Pulmonary artery endothelial cell (primary cell): ENCODE measurements at places on chromosomes 6 and 20. TPM values are rescaled to one million over a fixed set of nuclear protein-coding genes. Genes with fewer than 3 reads are reported as not detected.
A peak's percentile ranks its signal among the peaks of the same experiment; 100 is the strongest.

The GPR63 gene
- total RNA-seq, result under 0.01 and 0.11 TPM in 2 replicates

The BEND3 gene
- 2.0 and 3.5 TPM in 2 replicates for total RNA-seq

The BEND6 gene
- total RNA-seq, result 1.2 and 1.8 TPM in 2 replicates

The ZC3H12D gene
- 0.07 and 0.18 TPM in 2 replicates for total RNA-seq

The FAXC gene
- 0.07 and 0.18 TPM in 2 replicates for total RNA-seq

The COL11A2 gene
- total RNA-seq, result 0.07 and 0.11 TPM in 2 replicates

The SMIM26 gene
- total RNA-seq, result 40.9 and 114 TPM in 2 replicates

The GPLD1 gene
- 0.04 TPM in 1 of 2 replicates, not detected in the other for total RNA-seq

DNA sequence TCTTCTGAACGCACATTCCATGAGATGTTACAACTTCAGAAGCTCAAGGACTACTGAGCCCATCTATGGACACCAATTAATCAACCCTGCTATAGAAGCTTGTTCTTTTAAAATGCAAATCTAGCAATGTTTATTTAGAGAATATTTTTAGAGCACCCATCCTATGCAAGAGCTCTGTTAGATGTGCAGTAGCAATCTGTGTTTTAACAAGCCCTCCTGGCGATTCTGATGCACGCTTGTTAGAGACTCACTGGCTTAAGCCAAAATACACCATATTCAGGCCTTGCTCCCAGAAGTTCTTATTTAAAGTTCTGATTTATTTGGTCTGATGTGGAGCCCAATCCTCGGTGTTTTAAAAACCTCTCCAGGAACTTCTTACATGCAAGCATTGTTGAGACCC is 21.1 kb upstream of the ARG1 start:
- no peak for DNase-seq

DNA sequence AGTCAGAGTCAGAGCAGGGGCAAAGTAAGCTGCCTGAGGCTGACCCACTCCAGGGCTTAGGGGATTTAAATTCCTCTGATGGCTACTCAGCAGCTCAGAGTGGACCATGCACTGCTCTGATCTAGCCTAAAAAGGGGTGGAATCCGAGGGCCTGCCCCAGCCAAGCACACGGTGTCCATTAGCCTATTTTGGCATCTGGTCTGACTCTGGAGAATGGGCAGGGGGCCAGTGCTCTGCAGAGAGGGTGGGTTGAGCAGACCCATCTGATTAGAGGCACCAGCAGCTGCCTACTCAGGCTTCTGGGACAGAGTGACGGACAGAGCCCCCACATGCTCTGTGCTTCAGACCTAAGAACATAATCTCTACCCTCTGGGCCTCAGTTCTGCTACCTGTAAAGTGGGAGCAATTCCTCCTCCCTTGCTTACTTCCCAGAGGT is 25.9 kb upstream of the TGM2 start:
- DNase-seq, result no peak

- DNase-seq, result no peak
Measured at GRCh38 chr20:46642265-46642968, 8.8 kb downstream of the SLC13A3 start.

GRCh38 chr6:119482850-119483285 is 133.3 kb upstream of the MAN1A1 start:
- no peak for DNase-seq

DNA sequence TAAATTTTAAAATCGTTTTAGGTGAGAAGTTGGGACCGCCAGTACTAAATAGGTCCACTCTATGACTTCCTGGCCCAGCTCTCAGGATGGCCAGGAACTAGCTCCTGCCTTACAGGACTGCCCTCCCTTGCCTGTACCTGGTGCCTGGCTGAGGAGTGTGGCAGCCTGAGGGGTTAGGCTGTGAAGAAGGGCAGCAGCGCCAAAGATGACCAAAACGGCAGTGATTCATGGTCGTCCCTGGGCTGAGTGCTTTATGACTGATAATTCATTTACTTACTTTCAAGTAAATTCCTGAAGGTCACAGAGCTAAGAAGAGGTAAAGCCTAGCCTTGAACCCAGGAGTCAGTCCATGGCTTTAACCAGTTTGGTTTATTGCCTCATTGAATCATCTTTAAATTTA is 22.1 kb downstream of the STK35 start:
- no peak for DNase-seq

DNA sequence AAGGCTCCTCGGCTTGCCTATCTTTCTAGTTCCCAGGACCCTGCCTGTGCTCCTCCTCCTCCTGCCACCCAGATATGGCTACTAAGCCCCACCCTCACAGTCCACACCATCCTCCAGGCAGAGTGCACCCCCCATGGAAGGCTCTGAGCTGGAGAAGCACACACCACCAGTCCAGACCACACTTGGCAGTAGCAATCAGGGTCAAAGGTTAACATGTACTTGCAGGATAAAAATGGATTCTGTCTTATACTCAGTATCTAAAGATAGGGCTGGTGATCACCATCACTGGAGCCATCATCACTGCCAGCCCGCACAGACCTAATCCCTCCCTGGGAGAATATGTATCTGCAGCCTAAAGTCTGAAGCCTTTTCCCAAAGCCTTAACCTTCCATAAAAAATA is 83.4 kb downstream of the PRKN start:
- no peak for DNase-seq

GRCh38 chr6:151730496-151730870 is 77.0 kb upstream of the ESR1 start:
- DNase-seq, result no peak

GRCh38 chr6:101663100-101663499 is 269.6 kb downstream of the GRIK2 start:
- DNase-seq, result no peak

GRCh38 chr6:137830511-137830911 is 36.5 kb upstream of the TNFAIP3 start:
- no peak for DNase-seq

DNA sequence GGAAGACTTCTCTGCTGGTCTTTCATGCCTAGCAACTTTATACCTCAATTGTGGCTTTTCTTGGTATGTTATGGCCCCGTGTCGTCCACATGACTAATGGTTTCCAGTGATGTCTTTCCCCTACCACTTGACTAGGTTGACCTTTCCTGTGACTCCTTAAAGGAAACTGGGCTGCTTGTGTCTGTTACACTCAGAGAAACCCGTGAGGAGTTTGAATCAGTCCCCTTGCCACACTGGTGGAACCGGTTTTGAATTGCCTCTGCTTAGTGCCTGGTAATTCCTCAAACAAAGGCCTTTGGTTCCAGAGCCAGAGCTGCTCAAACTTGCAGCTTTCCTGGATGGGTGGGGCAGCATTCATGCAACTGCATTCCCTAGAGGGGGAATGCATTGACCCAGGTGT is 21.9 kb downstream of the ECT2L start:
- no peak for DNase-seq

- DNase-seq, result no peak
Measured at GRCh38 chr6:166929542-166930189, 26.7 kb downstream of the RNASET2 start.

- no peak for DNase-seq
Measured at GRCh38 chr20:52103335-52103912, 88.2 kb downstream of the ZFP64 start.

GRCh38 chr6:121849477-121849876 is 414.0 kb downstream of the GJA1 start:
- peak; percentile 53 for DNase-seq

GRCh38 chr20:32395066-32395465 is 36.9 kb downstream of the ASXL1 start:
- no peak for DNase-seq

- DNase-seq, result no peak
Measured at GRCh38 chr20:54061101-54061881, 9.1 kb downstream of the BCAS1 start.

GRCh38 chr6:44527181-44527580 is 139.7 kb downstream of the CDC5L start:
- no peak for DNase-seq

DNA sequence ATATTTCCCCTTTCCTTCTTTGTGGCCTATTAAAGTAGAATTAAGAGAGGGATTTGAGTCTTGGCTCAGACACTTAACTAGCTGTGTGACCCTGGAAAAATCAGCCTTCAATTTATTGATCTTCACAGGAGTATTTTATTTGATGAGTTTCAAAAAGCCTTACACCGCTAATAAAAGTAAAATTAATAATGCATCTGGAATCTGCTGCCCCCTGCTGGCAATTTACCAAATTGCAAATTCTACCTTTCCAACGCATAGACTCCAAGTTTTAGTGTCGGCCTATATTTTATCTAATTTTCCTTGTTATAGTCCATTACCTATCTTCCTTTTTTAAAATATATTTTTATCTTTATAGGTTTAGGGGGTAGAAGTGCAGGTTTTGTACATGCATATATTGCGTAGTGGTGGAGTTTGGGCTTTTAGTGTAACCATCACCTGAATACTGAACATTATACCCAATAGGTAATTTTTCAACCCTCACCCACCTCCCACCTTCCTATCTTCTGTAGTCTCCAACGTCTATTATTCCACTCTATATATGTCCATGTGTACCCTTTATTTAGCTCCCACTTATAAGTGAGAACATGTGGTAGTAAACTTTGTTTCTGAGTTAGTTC is 46.3 kb downstream of the GOPC start:
- DNase-seq, result no peak

GRCh38 chr6:112457886-112458285 is 110.8 kb downstream of the RFPL4B start:
- no peak for DNase-seq

DNA sequence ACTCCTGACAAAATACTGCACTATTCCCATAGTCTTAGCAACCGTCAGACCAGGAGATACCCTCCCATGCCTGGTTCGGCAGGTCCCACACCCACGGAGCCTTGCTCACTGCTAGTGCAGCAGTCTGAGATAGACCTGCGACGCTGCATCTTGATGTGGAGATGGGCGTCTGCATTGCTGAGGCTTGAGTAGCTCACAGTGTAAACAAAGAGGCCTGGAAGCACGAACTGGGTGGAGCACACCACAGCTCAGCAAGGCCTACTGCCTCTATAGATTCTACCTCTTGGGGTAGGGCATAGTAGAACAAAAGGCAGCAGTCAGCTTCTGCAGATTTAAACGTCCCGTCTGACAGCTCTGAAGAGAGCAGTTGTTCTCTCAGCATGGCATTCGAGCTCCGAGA is 25.4 kb downstream of the TMEM244 start:
- no peak for DNase-seq

- DNase-seq, result no peak
Measured at GRCh38 chr6:141736104-141736503, 396.6 kb upstream of the GJE1 start.

DNA sequence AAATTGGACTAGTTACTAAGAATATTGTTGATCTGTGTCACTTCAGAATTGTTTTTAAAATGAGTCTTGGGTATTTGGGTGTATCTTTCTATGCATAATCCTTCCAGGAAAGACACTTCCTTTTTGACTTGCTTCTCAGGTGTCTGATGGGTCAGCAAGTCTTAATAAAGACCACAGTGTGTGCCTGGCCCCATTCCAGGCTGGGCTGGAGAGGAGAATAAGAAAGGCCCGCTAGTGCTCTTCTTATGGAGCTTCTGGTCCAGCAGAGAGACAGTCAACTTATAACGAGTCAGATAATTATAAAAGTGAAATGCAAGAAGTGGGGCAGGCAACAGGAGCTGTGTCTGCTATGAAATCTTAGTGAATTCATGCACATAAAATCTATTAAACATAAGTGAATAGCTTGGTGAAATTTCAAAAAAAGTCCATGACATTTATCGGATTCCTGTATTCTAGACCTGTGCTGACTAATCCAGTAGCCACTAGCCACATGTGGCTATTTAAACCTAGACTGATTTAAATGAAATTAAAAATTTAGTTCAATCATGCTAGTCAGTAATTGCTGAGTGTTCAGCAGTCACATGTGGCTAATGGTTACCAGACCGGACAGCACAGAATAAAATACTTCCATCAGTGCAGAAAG is 42.6 kb downstream of the RNF144B start:
- no peak for DNase-seq

- DNase-seq, result no peak
Measured at GRCh38 chr6:14841901-14842421, 403.9 kb upstream of the JARID2 start.

- DNase-seq, result no peak
Measured at GRCh38 chr6:157066781-157067491, 256.4 kb downstream of the TMEM242 start.

- DNase-seq, result no peak
Measured at GRCh38 chr6:148965287-148965686, 218.5 kb downstream of the UST start.

DNA sequence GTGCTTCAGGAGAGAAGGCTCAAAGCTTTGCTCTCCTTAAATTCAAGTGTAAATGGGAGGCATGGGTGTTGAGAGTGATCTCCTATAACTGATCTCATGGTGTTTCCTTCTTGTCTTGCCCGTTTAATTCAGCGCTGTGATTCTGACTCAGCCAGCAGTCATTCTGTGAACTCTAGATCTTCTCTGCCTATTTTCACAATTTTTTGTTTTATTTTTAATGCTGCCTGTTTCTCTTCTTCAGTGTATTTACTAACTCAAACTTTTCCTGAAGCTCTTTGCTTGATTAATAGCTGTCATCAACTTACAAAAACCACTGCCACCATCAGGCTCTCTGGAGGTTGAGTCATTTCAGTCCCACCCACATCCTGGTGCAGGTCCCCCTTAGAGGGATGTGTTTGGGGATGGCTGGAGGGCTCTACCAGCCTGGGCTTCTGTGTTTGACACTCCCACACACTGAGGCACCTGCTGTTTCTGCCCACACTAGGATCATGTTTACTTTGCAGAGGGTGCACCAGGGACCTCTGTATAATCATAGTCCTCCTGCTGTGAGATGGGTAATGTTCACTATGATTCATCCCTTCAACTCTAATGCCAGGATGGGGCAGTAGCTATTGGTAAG is 94.0 kb downstream of the SHLD1 start:
- no peak for DNase-seq
